Ascending aorta (tissue), 2 donors: ENCODE measurements at places on chromosomes 16 and 17. TPM values are rescaled to one million over a fixed set of nuclear protein-coding genes. Genes with fewer than 3 reads are reported as not detected.

Gene CARD14
- 1.1 TPM for total RNA-seq

Gene USH1G
- total RNA-seq, result not detected

Gene ATP1B2
- 0.11 TPM for total RNA-seq

Gene LDHD
- total RNA-seq, result 7.5 TPM

Gene GGA2
- total RNA-seq, result 10.7 TPM

Gene FASN
- total RNA-seq, result 90.9 TPM

Gene CCDC92B
- total RNA-seq, result not detected

Gene NEK8
- 3.2 TPM for total RNA-seq

Gene SLC52A1
- not detected for total RNA-seq

Gene CETP
- total RNA-seq, result not detected

Gene GPRC5C
- 29.1 TPM for total RNA-seq

Gene KRT16
- total RNA-seq, result 31.9 TPM

Gene WFDC1
- total RNA-seq, result 126 TPM

DNA sequence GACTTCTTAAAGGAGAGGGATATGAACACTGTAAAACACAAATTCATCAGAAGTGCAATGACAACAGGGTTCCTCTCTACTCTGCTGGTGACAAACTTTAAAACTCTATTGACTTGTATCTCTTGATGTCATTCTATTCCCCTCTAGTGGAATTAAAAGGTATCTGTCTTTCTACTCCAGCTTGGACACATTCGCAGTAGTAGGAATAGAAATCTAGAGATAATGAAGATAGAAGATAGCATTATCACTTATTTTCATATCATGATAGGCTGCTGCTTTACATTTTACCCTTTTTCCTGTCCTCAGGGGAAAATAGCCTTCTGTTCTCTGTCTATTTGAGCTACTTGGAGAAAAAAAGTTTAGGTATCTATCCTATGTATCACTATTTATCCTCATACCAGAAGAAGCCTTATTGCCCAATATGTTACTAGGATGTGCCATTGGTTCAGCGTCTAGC, 209.6 kb upstream of the CACNG5 start:
- no peaks in the 10 kb centered on the region for H3K36me3 ChIP-seq
- no peaks in the 10 kb centered on the region for H3K27me3 ChIP-seq
- H3K4me3 ChIP-seq, result no peak overlapping the region
- no peak overlapping the region for H3K27ac ChIP-seq
- H3K4me1 ChIP-seq, result no peaks in the 10 kb centered on the region

- H3K4me1 ChIP-seq, result no peaks in the 10 kb centered on the region
- H3K27ac ChIP-seq, result no peak overlapping the region
- H3K27me3 ChIP-seq, result no peaks in the 10 kb centered on the region
- no peak overlapping the region for H3K4me3 ChIP-seq
- DNase-seq, result no peak
These were observed 10.8 kb upstream of the SLC38A7 start for GRCh38 chr16:58695368-58695767.

- no peak for DNase-seq
- no peak overlapping the region for H3K27ac ChIP-seq
- no peaks in the 10 kb centered on the region for H3K27me3 ChIP-seq
- H3K36me3 ChIP-seq, result peaks cover 49% of the 10 kb centered on the region
These were observed 12.1 kb downstream of the CDR2L start for GRCh38 chr17:74999523-74999922.

- H3K36me3 ChIP-seq, result no peaks in the 10 kb centered on the region
- H3K4me1 ChIP-seq, result no peaks in the 10 kb centered on the region
- H3K27me3 ChIP-seq, result no peaks in the 10 kb centered on the region
These were observed 9.1 kb upstream of the PHF12 start for GRCh38 chr17:28960256-28961061.

GRCh38 chr16:66263973-66264310, 102.5 kb upstream of the CDH5 start:
- H3K27ac ChIP-seq, result no peak overlapping the region
- no peaks in the 10 kb centered on the region for H3K27me3 ChIP-seq
- H3K4me1 ChIP-seq, result no peaks in the 10 kb centered on the region
- no peak for DNase-seq

- DNase-seq, result no peak
- H3K4me1 ChIP-seq, result no peaks in the 10 kb centered on the region
- H3K36me3 ChIP-seq, result peaks cover 68% of the 10 kb centered on the region
- H3K27ac ChIP-seq, result no peak overlapping the region
- no peaks in the 10 kb centered on the region for H3K27me3 ChIP-seq
These were observed 22.4 kb downstream of the RBL2 start for GRCh38 chr16:53456625-53457024.

GRCh38 chr16:71600822-71601221, 23.9 kb upstream of the TAT start:
- no peak for DNase-seq
- H3K27me3 ChIP-seq, result no peaks in the 10 kb centered on the region
- H3K4me1 ChIP-seq, result no peaks in the 10 kb centered on the region
- no peaks in the 10 kb centered on the region for H3K36me3 ChIP-seq
- no peak overlapping the region for H3K4me3 ChIP-seq
- no peak overlapping the region for H3K27ac ChIP-seq

- no peaks in the 10 kb centered on the region for H3K36me3 ChIP-seq
- no peak for DNase-seq
- H3K27me3 ChIP-seq, result no peaks in the 10 kb centered on the region
- H3K4me3 ChIP-seq, result no peak overlapping the region
- no peaks in the 10 kb centered on the region for H3K4me1 ChIP-seq
These were observed 63.8 kb downstream of the SMPD3 start for GRCh38 chr16:68384288-68385161.

DNA sequence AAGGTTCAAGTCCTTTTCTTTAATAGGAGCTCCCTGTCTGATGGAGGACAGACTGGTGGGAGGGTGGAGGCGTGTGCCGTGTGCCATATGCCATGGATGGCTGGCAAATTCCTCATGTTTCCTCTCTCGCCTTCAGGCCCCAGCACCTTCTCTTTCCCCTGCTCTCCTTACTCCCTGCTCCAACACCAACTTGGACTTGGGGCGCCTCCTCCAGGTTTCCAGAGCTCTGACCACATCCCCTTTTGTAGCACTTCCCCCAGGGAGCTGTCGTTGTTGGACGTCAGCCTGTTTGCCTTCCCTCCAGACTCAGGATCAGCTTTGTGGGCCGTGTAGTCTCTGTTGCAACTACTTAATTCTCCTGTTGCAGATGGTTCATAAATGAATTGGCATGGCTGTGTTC, 30.7 kb downstream of the TMC7 start:
- DNase-seq, result no peak
- H3K4me3 ChIP-seq, result no peak overlapping the region
- H3K36me3 ChIP-seq, result no peaks in the 10 kb centered on the region
- no peak overlapping the region for H3K27ac ChIP-seq
- no peaks in the 10 kb centered on the region for H3K27me3 ChIP-seq

- H3K4me1 ChIP-seq, result peaks cover 13% of the 10 kb centered on the region
- no peak for DNase-seq
- H3K4me3 ChIP-seq, result no peak overlapping the region
- no peaks in the 10 kb centered on the region for H3K36me3 ChIP-seq
These were observed 2.4 kb downstream of the NDRG4 start for GRCh38 chr16:58502217-58502921.

DNA sequence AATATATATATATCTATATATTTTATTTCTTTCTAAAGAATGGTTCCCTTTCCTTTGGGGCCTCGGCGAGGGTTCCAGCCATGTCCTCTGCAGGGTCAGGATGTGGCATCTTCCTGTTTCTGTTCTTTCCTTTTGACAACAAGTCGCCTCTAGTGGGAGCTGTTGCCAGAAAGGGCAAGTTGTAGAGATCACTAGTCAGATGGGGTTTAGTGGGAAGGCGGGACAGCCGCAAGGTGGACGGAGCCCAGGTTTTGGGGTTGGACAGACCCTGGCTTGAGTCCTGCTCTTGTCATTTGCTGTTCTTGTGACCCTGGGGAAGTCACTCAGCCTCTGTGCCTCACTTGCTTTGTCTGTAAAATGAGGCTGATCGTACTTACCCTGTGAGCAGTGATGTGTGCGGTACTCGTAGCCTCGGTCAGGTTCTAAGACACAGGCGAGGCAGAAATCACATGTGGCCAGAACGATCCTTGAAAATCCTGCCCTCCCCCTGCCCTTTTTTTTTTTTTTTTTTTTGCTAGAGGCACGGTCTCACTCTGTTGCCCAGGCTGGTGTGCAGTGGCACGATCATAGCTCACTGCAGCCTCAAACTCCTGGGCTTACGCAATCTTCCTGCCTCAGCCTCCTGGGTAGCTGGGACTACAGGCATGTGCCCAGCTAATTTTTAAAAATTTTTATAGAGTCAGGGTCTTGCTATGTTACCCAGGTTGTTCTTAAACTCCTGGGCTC, 80.1 kb downstream of the ABCC6 start:
- H3K27ac ChIP-seq, result no peak overlapping the region
- H3K4me1 ChIP-seq, result no peaks in the 10 kb centered on the region
- no peak overlapping the region for H3K4me3 ChIP-seq
- peaks cover 43% of the 10 kb centered on the region for H3K36me3 ChIP-seq
- no peaks in the 10 kb centered on the region for H3K27me3 ChIP-seq

- H3K4me3 ChIP-seq, result no peak overlapping the region
- no peaks in the 10 kb centered on the region for H3K36me3 ChIP-seq
These were observed 22.7 kb upstream of the ASGR2 start for GRCh38 chr17:7137171-7137943.

DNA sequence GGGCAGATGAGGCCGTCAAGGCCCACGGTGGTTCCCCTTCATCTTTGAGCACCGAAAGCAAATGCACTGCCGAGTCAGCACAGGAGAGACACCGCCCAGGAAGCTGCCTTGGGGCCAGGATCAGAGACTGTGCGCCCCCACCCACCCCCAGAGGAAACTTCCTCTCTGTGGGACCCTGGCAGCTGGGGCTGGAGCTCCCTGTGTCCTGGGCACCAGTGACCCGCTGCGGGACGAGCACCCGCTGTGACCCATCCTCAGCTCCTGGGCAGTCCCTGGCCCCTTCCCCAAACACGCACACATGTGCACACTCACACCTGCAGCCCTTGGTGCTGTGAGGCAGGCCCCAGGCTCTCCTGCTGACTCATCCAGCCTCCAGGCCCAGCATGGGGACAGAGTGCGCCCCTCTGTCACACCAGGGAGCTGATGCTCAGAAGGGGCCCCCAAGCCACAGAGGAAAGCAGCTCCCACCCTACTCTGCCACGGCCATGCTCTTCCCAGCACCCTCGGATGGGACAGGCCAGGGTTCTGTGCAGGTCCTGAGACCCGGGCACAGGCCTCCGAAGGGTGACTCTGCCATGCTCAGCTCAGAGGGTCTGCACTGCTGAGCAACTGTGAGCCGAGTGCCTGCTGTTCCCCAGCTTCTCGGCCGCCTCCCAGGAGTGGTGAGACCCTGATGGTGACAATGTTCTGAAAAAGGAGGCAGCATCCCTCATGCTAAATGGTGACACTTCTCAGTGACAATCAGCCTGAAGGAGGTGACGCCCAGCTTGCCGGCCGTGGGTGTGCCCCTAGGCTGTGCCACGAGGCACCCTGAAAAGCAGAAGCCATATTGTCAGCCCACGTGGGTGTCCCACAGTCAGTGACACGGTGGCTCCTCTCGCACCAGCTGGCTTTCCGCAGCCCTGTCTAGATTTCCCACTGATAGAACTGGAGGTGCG, 3.6 kb downstream of the PIEZO1 start:
- no peak for DNase-seq
- H3K27me3 ChIP-seq, result no peaks in the 10 kb centered on the region
- H3K4me3 ChIP-seq, result no peak overlapping the region
- H3K4me1 ChIP-seq, result peaks cover 15% of the 10 kb centered on the region
- no peak overlapping the region for H3K27ac ChIP-seq

- DNase-seq, result no peak
- H3K27me3 ChIP-seq, result no peaks in the 10 kb centered on the region
- H3K36me3 ChIP-seq, result no peaks in the 10 kb centered on the region
- H3K27ac ChIP-seq, result no peak overlapping the region
These were observed 23.5 kb upstream of the NXPH3 start for GRCh38 chr17:49552070-49552751.

- no peaks in the 10 kb centered on the region for H3K27me3 ChIP-seq
- H3K4me3 ChIP-seq, result peak overlapping the region; percentile 62
- no peak for DNase-seq
- H3K27ac ChIP-seq, result peak overlapping the region; percentile 100
- H3K4me1 ChIP-seq, result peaks cover 18% of the 10 kb centered on the region
These were observed 29.9 kb upstream of the ARL4D start for GRCh38 chr17:43368740-43369506.

- H3K4me1 ChIP-seq, result no peaks in the 10 kb centered on the region
- no peaks in the 10 kb centered on the region for H3K36me3 ChIP-seq
- H3K4me3 ChIP-seq, result no peak overlapping the region
- H3K27me3 ChIP-seq, result no peaks in the 10 kb centered on the region
- DNase-seq, result no peak
These were observed 129.9 kb downstream of the PITPNC1 start for GRCh38 chr17:67506966-67507365.

GRCh38 chr17:56793531-56793930, 40.2 kb downstream of the C17orf67 start:
- no peaks in the 10 kb centered on the region for H3K4me1 ChIP-seq
- no peak overlapping the region for H3K27ac ChIP-seq
- DNase-seq, result no peak
- H3K4me3 ChIP-seq, result no peak overlapping the region
- H3K36me3 ChIP-seq, result no peaks in the 10 kb centered on the region

DNA sequence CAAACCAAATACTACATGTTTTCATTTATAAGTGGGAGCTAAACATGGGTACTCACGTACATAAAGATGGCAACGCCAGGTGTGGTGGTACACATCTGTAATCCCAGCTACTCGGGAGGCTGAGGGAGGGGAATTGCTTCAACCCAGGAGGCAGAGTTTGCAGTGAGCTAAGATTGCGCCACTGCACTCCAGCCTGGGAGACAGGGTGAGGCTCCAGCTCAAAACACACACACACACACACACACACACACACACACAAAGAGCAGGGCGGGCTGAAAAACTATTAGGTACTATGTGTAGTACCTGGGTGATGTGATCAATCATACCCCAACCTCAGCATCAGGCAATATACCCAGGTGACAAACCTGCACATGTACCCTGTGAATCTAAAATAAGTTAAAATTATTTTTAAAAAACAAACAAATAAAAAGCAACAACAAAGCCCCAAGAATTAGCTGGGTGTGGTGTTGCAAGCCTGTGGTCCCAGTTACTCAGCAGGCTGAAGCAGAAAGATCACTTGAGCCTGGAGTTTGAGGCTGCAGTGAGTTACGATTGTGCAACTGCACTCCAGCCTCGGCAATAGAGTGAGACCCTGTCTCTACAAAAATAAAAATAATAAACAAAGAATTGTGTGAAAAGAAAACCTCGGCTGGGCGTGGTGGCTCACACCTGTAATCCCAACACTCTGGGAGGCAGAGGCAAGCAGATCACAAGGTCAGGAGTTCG, 11.9 kb upstream of the FAAP100 start:
- no peaks in the 10 kb centered on the region for H3K27me3 ChIP-seq
- H3K4me3 ChIP-seq, result no peak overlapping the region
- DNase-seq, result no peak
